CD4-positive, alpha-beta T cell treated with Interferon alpha-2 for 1 hour (primary cell): ENCODE measurements at places on chromosomes 12 and 14.

DNA sequence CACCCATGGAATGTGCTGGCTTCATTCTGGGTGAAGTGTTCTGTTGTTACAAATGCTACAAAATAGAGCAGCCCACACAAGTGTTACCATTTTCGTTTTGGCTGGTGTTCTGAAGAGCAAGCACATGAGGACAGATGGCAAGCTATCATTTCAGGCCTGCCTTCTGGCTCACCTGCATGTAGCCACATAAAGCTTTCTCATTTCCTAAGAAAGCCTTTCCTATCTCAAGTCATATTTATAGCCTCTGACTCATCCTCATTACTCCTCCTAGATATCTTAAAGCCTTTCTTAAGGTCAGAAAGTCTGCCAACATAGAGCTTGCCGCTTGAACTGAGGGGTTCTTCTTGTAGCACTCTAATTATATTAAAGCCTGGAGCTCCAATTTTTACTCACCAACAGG lies 89.0 kb downstream of the PTPRR start:
- no peak for DNase-seq

DNA sequence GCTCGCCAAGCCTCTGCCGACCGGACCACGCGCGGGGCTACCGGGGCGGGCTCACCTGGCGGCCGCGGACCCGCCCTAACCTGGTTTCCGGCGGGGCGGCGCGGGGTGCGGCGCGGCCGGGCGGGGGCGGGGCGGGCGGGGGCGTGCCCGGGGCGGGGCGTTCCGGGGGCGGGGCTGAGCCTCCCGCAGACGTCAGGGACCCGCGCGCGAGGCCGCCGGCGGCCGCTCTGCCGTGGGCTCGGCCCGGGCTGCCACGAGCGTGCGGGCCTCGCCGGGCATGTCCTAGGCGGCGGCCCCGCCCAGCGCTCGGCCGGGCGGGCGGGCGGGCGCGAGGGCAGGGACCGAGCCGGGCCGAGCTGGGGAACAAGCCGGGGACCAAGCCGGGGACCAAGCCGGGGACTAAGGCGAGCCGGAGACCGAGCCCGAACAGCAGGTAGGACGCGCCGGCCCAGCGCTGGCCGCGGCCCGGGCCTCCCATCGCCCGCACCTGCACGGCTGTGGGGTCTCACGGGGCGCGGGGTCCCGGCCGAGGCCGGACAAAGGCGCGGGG lies at the start of gene CEP170B:
Gene CEP170B (plus strand): TSS at position 188 of the 550 bp plus-strand sequence. CDS start 3,183 bp downstream, outside the sequence.
- DNase-seq = peak; percentile 68

- DNase-seq = no peak
Observed at GRCh38 chr12:53204351-53204750, 2.7 kb downstream of the ITGB7 start.

GRCh38 chr14:53331921-53332320 lies 178.8 kb upstream of the DDHD1 start:
- DNase-seq = no peak

DNA sequence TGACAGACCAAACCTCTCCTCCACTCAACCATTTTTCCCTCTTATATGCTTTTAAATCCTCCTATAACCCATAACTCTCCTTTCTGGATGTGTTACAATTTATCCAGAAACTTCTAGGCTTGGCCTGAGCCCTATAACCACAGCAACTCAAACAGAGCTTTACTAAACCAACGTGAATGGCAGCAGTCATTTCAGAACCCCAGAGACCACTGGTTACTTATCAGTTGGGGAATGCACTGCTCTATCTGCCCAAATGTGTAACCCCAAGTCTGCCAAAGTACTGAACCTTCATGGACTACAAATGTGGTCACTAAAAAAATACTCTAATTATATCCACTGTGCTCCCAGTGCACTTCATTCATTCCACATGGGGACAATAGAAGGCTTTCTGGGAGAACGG lies 42.0 kb downstream of the NAA25 start:
- no peak for DNase-seq

DNA sequence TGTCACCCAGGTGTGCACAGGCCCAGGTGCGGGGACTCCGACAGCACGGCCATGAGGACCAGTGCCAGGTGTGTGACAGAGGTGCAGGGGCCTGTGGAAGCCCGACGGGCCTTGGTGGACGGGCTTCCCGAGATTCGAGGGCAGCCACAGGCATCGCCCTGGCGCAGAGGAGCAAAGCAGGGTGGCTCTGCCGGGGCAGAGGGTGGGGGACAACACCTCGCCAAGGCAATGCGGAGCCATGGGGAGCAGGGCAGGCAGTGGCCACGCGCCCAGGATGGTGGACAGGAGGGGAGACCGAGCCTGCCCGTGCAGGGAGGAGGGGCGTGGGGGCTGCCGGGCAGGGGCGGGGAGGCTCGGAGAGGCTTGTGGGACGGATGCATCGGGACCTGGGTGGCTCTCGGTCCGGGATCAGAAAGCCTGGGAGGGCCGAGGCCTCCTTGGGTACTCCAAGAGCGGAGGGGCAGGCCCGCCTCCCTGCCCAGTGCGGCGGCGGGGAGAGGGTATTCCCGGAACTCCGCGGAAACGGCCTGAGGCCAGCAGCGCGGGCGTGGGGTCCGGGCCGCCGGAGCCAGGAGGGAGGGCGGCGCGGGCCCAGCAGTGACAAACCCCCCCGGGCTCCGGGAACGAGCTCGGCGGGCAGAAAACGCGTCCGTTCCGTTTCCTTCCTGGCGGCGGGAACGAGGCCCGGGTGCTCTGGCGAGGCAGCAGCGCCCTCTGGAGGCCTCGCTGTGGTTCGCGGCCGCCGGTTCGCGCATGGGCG lies 1.6 kb downstream of the TMEM121 start:
- DNase-seq = peak; percentile 86

GRCh38 chr12:121792607-121793439 lies 665 bp downstream of the RHOF start:
- DNase-seq = peak; percentile 65

DNA sequence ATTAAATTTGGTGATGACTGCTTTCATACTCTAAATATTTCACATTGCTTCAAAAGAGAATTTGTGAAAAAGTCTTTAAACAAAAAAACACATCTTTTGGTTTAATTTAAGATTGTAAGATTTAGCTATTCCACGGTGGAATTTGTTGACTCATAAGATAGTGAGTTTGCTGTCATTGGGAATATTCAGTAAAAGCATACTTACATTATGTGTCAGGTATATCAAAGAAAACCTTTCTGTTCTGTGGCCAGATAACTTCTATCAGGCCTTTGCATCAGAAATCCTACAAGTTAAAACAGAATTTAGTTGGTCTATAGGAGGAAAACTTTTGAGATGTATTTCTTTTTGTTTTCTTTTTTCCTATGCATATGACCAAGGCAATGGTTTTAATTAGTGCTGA lies 148.8 kb upstream of the E2F7 start:
- DNase-seq = no peak

DNA sequence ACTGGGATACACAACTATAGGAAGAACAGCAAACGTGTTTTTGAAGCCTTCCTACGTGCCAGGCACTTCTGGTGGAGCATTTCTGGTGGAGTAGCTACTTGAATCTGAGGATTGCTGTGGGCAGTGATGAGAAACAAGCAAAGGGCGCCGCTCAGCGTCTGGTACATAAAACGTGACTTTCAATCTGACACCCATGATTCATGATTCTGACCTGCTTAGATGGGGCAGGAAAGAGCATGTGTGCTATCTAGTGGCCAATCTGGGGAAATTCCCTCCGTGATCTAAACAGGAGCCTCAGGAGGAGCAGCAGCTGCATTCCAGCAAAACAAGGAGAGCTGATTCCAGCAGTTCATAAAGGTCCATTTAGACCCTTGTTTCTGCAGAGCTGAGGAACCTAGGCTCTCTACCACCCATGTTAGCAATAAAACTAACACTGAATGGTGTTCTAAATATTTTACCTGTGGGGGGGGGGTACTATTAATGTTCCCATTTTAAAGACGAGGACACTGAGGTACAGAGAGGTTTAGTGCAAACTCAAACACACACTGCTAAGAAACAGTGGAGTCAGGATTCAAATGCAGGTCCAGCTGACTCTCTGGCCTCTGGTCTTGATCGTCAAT lies 37.8 kb downstream of the PAH start:
- no peak for DNase-seq

GRCh38 chr12:101967506-101967905 lies 90.1 kb downstream of the DRAM1 start:
- DNase-seq = no peak

DNA sequence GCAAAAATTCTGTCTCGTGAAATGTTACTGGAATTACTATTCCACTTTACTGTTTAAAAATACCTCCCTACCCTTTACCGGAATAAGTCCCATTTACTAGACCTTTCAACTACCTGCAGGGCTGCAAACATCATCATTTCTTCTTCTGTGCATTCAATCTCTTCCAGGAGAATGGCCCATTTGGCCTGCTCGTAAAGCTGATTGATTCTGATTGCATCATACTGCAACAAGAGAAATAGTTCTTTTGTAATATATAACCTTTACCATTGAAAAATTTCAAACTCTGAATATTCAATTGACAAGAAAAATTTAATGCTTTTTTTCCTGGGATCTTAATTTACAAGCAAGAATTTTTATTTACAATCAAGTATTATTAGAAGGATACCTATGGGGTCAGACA lies 72.4 kb downstream of the FERMT2 start:
- DNase-seq = no peak

GRCh38 chr12:41221491-41221890 lies 33.4 kb downstream of the PDZRN4 start:
- DNase-seq = no peak
